ENCODE measurements at places on chromosomes 7 and 10. TPM values are rescaled to one million over a fixed set of nuclear protein-coding genes. Genes with fewer than 3 reads are reported as not detected.
A peak's percentile ranks its signal among the peaks of the same experiment; 100 is the strongest.

DNA sequence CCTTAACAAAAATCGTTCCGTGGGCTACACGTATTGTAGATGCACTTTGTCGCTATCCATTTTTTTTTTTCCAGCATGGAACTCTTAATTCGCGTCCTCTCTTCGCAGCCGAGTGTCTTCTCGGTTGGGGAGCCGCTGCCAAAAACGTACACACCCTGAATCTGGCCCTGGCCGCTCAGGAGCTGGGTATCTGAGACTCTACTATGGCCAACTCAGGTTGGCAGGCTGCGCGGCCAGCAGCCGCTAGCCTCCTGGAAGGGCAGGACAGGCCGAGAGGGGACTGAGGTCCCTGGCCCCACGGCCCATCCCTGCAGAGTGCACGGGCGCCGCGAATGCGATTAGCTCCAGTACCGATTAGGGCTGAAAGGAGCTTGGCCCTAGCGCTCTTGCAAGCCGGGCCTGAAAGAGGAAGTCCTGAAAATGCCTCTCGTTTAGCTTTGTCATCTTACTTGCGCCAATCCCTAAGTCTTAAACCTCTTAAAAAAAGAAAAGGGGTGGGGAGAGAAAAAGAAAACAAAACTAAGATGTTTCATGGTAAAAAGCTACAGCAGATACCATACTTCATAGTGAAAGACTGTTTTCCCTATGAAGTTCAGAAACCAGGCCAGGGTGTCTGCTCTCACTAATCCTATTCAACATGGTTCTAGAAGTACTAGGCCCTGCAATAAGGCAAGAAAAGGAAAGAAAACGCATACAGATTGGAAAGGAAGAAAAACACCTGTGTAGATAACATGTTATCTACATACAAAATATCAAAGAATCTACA is 113.2 kb upstream of the RHEB start:
- DNase-seq = peak; percentile 75

GRCh38 chr7:101848208-101848951 is 31.0 kb downstream of the CUX1 start:
- DNase-seq = no peak

- DNase-seq = no peak
These were observed 5.2 kb downstream of the NEUROD6 start for GRCh38 chr7:31335161-31335856.

GRCh38 chr10:63027531-63027930 is 105.6 kb upstream of the NRBF2 start:
- DNase-seq = no peak

DNA sequence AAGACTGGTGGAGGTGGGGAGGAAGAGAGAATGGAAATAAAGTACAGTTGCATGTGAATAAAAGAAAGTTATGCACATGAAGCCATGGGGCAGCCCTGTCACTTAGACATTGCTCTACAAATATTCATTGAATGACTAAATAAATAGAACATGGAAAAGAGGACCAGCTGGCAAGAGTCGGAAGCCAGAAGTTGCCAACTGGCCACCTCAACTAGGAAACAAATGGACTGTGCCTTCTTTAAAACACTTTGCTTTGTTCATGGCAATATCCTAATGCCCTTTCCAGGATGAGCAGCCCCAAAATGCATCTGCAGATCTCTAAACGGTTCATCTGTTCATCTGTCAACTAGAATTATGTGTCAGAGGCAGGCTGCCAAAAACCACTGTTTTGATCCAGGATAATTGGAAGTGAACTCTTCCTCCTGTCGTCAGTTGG is 157.3 kb downstream of the NOC3L start:
- DNase-seq = no peak

The MMS19 gene
- total RNA-seq = 221 TPM

The FAM25A gene
- total RNA-seq = not detected

The IKZF1 gene
- total RNA-seq = 1.8 TPM

All from GM23338 (cell line).